CD8-positive, alpha-beta memory T cell (primary cell): ENCODE measurements at places on chromosomes 7 and 10. TPM values are rescaled to one million over a fixed set of nuclear protein-coding genes. Genes with fewer than 3 reads are reported as not detected.

The PNLIPRP2 gene
- total RNA-seq = not detected

The TRIP6 gene
- 36.8 TPM for total RNA-seq

The GPR15LG gene
- not detected for total RNA-seq

The EZH2 gene
- 125 TPM for total RNA-seq

The AEBP1 gene
- 8.9 TPM for total RNA-seq

The CYREN gene
- 77.2 TPM for total RNA-seq

The TMEM26 gene
- not detected for total RNA-seq

The RAMP3 gene
- not detected for total RNA-seq

The DHX32 gene
- 10.7 TPM for total RNA-seq

The C10orf62 gene
- total RNA-seq = not detected

The ATP6V0E2 gene
- 76.2 TPM for total RNA-seq

The RELN gene
- not detected for total RNA-seq

The GPR37 gene
- total RNA-seq = not detected

The SCART1 gene
- total RNA-seq = 1.4 TPM

The CDHR1 gene
- total RNA-seq = 1.4 TPM

The FAM25C gene
- not detected for total RNA-seq

The OR2F1 gene
- total RNA-seq = not detected

The MYO3A gene
- total RNA-seq = not detected

The OR6V1 gene
- not detected for total RNA-seq

The OR6B1 gene
- not detected for total RNA-seq

The GNAT3 gene
- total RNA-seq = not detected

The ZPBP gene
- total RNA-seq = not detected

The AS3MT gene
- total RNA-seq = not detected

The LMTK2 gene
- total RNA-seq = 16.0 TPM

The SFXN4 gene
- 48.2 TPM for total RNA-seq

The C7orf33 gene
- not detected for total RNA-seq

The SPDYE18 gene
- total RNA-seq = not detected

The CDK6 gene
- total RNA-seq = 235 TPM

The PHTF2 gene
- total RNA-seq = 39.3 TPM

The TCERG1L gene
- 0.93 TPM for total RNA-seq

The DNAJC2 gene
- 60.0 TPM for total RNA-seq

The LAMB1 gene
- total RNA-seq = not detected

The CRTAC1 gene
- total RNA-seq = not detected

The HKDC1 gene
- 0.15 TPM for total RNA-seq

The HOXA3 gene
- not detected for total RNA-seq

The PLXDC2 gene
- 0.15 TPM for total RNA-seq

The NPFFR1 gene
- total RNA-seq = not detected

The SSC4D gene
- total RNA-seq = 0.55 TPM

The MYL10 gene
- total RNA-seq = not detected

The ATG9B gene
- 4.2 TPM for total RNA-seq

The CASP2 gene
- total RNA-seq = 105 TPM

The PIP gene
- not detected for total RNA-seq

The CCL24 gene
- not detected for total RNA-seq

The NUTM2A gene
- total RNA-seq = 0.48 TPM

The TACC2 gene
- not detected for total RNA-seq

The LBX1 gene
- total RNA-seq = not detected

The PAX4 gene
- not detected for total RNA-seq

The ERVW-1 gene
- total RNA-seq = not detected

The ANKRD2 gene
- total RNA-seq = not detected

The CPA1 gene
- not detected for total RNA-seq
